ENCODE measurements at places on chromosomes 3 and 15. TPM values are rescaled to one million over a fixed set of nuclear protein-coding genes. Genes with fewer than 3 reads are reported as not detected.

- peak; percentile 29 for DNase-seq
These were observed 17.9 kb downstream of the FAM174B start for GRCh38 chr15:92637626-92638025.

GRCh38 chr3:192244591-192244990 lies 482.8 kb downstream of the FGF12 start:
- no peak for DNase-seq

GRCh38 chr15:63037976-63038720 lies 4.4 kb upstream of the TPM1 start:
- DNase-seq = no peak

GRCh38 chr3:120741837-120742197 lies 499 bp downstream of the RABL3 start:
- DNase-seq = peak; percentile 62

The APOD gene
- 0.91 TPM for total RNA-seq
